Bronchial epithelial cell (primary cell): ENCODE measurements at places on chromosomes 16 and 17.

DNA sequence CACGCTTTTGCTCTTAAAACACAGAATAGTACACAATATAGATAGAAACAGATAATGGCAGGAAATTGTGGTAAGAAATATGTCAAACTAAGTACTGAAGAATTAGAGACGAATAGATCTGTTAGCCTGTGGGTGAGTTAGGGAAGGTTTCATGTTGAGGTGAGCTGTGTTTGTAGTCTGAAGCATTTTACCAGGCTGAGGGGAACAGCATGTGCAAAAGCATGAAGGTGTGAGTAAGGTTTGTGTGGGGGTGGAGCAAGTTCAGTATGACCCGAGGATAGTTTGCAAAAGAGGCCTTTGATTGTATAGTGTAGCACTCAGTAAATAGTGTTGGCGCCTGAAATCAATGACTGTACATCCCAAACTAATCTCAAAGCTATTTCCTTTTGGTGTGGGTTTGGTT is 13.8 kb downstream of the IGSF6 start:
- DNase-seq, result peak; percentile 97

DNA sequence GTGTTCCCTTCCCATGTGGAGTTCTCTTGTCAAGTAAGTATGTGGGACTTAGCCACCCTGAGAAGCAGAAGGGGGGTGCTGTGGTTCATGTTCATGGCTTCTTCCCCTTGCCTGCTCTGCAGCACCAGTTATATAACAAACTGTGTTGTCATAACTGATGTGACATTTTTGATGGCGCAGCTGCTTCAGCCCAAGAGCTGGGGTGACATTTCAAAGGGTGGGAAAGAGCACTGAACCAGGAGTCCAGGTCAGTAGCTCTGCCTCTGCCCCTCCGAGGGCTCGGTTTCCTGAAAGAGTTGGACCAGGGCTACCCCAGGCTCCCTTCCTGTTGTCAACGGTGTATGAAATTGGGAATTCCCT is 7.4 kb downstream of the GNAO1 start:
- DNase-seq, result no peak

GRCh38 chr16:56589141-56590039 is at the start of gene MT3:
TSS of gene MT3 (plus strand) at chr16:56589528. CDS start at chr16:56589591, 63 bp downstream.
- no peak for DNase-seq

GRCh38 chr16:50496990-50497389 is 51.2 kb upstream of the NKD1 start:
- peak; percentile 42 for DNase-seq

GRCh38 chr17:73318836-73319235 is 7.0 kb upstream of the CDC42EP4 start:
- no peak for DNase-seq

- DNase-seq, result no peak
These were observed 10.5 kb downstream of the PELP1 start for GRCh38 chr17:4693416-4693815.

DNA sequence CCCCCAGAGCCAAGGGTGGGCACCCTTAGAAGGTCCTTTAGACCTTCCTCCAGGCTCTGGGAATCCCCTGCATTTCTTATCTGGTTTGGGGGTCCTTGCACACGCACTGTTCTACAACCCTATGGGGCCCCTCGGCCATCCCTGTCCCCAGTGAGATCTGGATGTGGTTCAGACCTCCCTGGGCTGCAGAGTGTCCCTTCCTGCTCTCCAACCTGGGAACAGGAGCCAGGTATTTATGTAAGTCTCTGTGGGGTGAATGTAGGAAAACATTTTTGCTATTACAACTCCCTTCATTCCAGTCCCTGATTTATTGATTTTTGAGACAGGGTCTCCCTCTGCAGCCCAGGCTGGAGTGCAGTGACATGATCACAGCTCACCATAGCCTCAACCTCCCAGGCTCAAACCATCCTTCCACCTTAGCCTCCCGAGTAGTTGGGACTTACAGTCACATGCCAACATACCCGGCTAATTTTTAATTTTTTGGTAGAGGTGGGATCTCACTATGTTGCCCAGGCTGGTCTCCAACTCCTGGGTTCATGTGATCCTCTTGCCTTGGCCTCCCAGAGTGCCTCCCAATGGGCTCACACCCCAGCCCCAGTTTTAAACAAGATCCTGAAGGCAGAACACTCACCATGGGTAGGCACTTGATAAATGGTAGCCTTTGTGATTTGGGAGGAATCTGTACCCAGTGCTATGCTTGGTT is 61.6 kb downstream of the RAI1 start:
- no peak for DNase-seq

GRCh38 chr17:66446419-66446818 is 144.0 kb downstream of the PRKCA start:
- DNase-seq, result no peak

DNA sequence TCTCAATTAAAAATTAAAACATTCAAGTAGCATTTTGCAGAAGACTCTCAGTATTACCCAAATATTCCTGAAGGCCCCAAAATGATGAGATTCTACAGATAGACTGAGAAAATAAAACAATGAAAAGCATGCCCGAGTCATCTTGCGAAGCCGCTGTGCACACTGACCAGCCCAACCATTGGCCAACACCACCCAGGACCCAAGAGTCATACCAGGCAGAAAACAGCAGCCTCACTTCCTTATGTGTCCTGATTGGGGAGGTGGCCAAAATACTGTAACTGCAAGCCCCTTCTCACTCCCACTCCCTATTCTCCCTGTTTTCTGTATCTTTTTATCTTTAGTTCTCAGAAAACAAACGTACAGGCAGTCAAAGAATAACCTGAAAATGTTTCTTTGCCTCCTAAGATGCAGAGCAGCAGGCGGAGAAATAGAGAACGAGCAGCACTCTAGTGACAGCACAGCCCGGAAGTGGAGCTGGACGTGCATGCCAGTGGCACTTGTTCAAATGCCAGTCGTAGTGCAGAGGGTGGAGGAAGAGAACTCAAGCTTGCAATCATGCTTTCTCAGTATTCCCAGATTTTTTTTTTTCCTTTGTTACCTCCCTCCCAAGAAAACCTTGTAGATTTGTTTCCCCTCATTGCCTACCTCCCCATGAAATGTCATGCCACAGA is 182.3 kb upstream of the SOX9 start:
- DNase-seq, result no peak

DNA sequence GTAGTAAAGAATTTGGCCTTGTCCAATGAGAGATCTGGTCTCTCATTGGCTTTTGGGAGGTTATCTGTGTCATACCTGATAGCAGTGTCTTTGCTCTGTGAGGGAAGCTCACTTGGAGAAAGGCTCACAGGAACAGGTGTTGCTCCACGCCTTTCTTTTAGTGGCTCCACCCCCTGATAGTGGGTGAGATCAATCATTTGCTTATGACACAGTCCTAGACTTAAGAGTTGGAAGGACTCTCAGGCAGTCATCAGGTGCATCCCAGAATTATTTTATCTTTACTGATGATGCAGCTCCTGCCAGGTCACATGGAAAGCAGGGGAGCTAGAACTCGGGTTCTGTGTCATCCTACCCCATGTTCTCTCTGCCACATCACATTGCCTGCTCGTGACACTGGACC is 59.3 kb downstream of the CENPV start:
- no peak for DNase-seq

DNA sequence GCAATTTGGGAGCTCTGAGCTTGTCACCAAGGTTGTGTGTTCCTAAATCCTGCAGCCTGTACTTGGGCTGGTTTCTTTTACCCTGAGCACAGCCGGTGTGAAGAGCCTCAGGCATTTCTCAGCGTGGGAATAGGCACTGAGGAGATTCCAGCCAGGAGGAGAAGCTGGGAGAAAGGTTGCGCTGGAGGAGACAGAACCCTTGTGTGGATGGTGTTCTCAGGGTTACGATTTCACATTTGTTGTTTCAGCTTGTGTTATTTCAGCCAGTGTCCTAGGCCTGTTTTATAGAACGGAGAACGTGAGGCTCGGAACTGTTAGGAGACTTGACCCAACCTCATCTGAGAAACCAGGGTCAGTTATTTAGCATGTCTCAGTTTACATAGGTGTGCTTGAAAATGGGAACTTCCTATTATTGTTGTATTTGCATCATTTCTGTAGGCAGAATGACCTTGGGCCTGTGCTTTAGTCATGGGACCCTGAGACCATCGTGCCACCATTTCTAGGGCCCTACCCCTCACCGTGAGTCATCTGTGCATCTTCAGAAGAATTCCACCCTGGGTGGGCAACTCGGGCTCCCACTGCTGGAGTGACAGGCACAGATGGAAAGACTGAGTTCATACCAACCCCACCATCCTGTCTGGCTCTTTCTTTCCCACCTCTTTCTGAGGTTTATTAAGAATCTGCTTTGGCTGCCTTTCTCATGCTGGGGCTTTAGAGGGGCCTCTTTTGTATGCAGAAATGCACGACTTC is 134.9 kb downstream of the MSI2 start:
- DNase-seq, result no peak

DNA sequence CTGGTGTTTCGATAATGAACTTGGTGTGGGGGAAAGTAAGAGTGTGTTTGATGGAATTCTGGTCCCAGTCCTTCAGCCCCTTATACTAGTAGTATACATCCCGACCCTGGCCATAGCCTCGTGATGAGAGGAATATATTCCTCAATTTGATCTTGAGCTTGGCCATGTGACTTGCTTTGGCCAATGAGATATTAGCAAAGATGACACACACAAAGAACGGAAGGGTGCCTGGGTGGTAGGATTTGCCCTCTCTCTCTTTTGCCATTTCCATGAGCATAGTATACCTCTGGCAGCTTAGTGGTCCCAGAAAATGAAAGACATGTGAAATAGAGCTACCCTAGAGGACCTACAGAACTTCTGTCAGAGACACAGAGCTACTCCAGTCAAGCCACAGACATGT is 2.9 kb upstream of the EMP2 start:
- DNase-seq, result no peak

GRCh38 chr17:40645943-40646342 is 1.7 kb downstream of the SMARCE1 start:
- no peak for DNase-seq

- peak; percentile 86 for DNase-seq
These were observed 10.0 kb upstream of the MPRIP start for GRCh38 chr17:17032131-17032692.

DNA sequence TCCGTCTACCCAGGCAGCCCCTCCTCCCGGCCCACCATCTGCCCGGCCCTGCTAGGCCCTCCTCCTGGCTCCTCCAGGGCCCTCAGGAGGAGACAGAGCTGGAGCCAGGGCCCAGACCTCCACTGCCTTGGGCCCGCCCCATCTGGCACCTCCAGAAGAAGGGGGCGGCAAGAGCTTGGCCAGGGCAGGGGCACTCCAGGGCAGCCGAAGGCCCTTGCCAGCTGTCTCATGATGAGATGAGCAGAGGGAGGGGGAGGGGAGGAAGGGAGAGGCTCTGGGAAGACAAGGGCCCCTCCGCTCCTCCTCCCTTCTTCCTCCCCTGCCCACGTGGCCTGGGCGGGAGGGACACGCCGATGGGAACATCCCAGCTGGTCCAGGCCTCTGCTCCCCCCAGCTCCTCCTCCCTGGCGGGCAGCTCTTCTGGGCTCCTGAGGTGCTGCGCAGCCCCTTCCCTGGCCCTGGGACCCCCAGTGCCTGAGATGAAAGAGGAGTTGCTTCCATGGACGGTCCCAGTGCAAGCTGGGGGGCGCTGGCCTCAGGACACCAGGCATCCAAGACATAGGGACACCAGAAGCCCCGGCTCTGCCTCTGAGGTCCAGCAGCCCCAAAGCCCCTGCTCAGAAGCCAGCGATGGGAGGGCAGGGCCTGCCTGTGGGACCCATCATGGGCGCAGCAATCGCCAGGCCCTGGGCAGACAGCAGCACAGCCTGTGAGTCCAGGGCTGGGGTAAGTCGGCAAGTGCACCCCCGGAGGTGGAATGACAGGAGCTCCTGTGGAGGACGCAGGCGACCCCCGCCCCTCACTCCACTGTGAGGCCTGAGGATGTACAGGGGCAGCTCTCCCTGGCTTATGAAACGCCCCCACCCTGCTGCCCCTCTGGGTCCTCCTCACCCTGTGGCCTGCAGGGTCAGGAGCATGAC is 23.6 kb upstream of the ENPP7 start:
- DNase-seq, result no peak

- DNase-seq, result peak; percentile 25
These were observed 485 bp downstream of the DYNLL2 start for GRCh38 chr17:58083491-58084316.

GRCh38 chr17:76075364-76076145 is 974 bp downstream of the GALR2 start:
- DNase-seq, result no peak

GRCh38 chr17:51608251-51608933 is 348.0 kb downstream of the UTP18 start:
- no peak for DNase-seq

DNA sequence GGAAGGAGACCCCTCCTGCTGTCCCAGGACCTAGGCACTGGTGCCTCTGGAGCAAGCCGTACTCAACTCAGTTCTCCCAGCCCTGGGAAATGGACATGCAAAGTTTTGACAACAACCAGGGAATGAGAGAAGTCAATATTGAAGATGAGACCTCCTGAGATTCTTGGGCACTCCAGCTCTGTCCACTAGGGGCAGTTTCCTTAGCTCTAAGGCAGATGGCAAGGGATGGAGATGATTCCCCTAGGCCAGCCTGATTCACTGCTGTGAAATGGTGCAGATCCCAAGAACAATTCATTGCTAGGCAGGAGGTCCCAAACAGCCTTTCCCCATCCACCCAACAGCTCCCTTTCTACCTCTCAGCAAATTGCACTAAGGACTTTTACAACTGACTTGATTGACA is 20.5 kb upstream of the SDR42E2 start:
- DNase-seq, result peak; percentile 33

DNA sequence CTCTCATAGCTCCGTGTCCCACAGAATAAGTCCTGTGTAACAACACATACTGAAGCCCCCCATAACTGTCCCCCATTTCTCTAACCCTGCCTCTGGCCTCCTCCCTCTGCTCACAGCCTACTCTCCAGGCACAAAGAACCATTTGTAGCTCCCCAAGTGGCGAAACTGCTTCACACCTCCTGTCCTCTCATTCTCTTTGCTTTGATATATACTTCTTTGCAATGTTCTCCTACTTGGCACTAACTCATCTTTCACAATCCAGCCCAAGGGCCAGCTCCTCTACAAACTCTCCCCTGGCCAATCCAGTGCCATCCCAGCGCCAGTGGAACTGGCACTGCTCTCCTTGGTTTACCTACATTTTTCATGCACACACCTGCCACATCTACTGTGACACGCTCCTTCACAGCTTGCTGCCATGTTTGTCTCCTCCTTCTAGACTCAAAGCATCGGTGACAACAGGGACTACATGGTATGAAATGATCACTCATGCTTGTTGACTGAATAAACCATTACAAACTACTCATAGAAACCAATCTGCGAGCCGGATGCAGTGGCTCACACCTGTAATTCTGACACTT is 12.8 kb downstream of the CYTH1 start:
- DNase-seq, result no peak

DNA sequence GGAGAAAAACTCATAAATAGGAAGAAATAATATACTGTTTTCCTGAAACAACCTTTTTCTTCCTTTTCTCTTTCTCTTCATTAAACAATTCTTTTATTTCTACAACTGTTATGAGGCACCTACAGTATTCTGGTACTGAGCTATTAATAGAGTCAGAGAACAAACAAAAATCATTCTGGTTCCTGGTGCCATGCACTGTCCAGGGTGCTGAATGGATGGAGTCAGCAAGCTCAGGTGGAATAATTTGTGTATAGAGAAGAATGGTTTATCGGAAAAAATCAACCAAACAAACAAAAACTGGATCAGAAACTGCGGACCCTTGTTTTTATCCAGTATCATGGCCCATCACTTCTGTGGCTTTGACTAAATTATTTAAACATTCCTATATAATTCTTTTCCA is 430.3 kb upstream of the GOT2 start:
- no peak for DNase-seq
